Right cardiac atrium (tissue), 5 donors: ENCODE measurements at places on chromosomes 7 and 10. TPM values are rescaled to one million over a fixed set of nuclear protein-coding genes. Genes with fewer than 3 reads are reported as not detected.

DNA sequence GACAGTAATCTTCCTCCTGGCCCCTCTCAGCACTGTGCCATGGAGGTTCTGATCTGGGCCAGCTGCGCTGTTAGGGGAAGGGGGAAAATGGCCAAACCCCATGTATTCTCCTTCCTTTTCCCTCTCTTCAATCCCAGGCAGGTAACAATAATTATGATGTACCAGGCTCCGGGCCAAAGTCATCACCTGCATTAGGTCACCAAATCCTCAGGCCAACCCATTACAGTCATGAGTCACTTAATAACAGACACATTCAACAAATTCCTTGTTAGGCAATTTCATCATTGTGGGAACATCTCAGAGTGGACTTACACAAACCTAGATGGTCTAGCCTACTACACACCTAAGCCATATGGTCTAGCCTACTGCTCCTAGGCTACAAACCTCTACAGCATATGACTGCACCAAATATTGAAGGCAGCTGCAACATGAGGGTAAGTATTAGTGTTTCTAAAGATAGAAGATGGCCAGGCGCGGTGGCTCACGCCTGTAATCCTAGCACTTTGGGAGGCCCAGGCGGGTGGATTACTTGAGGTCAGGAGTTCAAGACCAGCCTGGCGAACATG is 2.2 kb upstream of the HSPB1 start:
- no peak for DNase-seq

- DNase-seq = no peak
These were observed 47.6 kb upstream of the TMEM72 start for GRCh38 chr10:44863344-44864047.

DNA sequence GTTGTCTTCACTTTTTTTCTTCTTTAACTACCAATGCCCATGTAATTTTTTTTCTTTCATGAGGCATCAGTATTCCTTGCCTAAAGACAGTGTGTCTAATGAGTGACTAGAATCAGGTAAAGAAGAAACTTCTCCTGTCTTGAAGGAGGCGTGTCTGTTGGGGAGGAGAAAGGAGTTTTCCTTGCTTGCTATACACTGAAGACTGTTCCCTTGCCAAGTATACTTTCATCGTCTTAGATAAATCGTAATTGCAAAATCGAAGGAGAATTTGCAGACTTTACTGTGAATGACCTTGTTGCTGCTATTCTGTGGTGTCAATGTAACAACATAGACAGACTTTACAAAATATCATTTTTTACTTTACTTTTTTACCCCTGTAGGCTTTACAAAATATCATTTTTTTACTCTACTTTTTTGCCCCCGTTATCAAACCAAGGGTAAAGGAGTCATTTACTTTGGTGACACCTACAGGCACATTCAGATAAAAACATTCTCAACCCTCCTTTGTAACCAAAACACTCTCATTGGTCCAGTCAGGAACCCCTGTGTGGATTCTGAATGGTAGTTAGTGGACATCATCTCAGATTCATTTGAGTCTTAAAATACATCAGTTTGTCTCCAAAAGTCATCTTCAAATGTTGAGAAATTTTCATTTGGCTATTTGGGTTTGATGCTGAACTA is 232.4 kb downstream of the AHR start:
- DNase-seq = no peak

GRCh38 chr7:3157566-3158287 is 114.1 kb upstream of the CARD11 start:
- no peak for DNase-seq

DNA sequence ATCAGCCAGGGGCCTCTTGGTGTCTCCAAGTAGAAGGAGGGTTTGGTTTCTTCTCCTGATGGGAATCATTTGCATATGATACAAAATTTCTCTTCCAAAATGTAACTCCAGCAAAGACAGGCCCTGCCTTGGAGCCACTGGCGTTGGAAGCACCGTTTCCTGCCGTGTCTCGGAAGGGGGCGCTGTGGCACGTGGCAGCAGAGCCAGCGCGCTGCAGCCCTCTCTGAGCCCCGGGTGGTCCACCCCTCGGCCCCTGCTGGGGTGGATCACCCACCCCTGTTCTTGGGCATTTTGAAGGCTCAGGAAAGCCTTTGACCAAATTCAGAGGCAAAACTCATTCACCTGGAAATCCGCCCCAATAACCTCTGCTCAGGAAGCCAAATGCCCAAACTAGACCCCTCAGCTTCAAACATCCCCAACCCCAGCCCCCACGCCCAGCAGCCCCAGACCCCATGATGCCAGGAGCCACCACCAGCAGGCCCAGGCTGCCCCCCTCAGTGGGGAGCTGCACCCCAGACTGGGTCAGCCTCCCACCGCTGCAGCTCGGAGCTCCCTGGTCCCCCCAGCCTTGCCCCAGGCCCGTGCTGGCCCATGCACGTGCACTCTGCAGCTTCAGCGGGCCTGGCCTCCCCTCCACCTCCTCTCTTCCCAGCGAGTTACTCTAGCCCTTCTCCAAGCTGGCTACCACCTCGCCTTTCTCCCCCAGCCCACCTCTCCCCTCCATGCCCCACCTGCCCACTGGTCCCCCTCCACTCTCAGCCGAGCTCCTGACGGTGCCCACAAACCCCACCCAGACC is 29.5 kb upstream of the ELFN1 start:
- no peak for DNase-seq

The LIPJ gene
- total RNA-seq = not detected

DNA sequence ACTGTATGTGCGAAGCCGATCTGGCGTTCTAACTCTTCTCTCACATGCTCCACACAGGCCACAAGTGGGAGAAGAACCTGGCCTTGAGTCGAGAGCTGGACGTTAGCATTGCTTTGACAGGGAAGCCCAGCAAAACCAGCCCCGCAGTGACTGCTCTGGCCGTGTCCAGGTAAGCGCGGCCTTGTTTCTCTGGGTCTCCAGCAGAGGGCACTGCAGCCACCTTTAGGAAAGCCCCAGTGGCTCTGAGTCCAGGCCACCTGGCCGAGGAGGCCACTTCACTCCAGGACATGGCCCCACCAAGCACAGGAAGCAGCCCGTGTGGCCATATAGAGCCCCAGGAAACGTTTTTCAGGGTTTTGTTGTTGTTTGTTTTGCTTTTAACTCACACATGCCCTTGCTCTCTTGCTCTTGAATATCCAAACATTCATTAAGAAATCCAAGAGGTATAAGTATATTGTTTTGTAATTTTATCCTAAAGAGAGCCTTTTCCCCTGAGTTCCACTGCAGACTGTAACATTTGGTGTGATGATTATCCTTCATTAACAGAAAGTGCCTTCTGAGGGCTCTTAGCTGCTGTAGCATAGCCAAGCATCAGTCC is 41.8 kb upstream of the LRRC18 start:
- peak; percentile 61 for DNase-seq

DNA sequence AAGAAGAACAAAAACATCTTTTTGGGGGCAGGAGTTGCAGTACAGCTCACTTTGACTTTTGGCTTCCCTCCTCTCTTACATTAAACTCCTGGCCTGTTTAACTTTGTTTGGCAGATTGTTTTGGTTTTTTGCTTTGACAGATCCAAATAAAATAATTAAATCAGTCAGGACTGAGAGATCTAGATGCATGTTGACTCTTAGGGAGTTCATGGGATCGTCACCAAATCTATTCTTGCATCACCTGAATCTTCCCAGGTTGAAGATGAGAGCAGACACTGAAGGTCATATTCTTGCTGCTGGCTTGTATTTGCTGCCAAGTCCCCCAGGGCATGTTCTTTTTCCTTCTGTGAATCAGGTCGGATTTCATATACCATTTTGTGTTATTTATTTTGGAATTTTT is 759.4 kb downstream of the CNTNAP2 start:
- no peak for DNase-seq

DNA sequence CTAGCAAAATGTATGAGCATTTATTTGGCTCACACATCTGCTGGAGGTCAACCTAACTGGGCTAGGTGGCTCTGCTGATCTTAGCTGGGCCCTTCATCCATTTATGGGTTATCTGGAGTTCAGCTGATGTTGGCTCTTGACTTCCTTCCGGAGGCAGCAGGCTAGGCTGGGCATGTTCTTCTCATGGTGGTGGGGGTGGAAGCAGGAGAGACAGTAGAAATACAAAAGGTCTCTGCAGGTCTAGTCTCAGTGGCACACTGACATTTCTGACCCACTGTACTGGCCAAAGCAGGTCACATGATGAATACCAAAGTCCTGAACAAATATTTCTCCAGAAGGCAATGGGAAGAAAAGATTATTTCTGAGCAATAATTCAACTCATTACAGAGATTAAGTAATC is 334.6 kb downstream of the CRPPA start:
- no peak for DNase-seq

DNA sequence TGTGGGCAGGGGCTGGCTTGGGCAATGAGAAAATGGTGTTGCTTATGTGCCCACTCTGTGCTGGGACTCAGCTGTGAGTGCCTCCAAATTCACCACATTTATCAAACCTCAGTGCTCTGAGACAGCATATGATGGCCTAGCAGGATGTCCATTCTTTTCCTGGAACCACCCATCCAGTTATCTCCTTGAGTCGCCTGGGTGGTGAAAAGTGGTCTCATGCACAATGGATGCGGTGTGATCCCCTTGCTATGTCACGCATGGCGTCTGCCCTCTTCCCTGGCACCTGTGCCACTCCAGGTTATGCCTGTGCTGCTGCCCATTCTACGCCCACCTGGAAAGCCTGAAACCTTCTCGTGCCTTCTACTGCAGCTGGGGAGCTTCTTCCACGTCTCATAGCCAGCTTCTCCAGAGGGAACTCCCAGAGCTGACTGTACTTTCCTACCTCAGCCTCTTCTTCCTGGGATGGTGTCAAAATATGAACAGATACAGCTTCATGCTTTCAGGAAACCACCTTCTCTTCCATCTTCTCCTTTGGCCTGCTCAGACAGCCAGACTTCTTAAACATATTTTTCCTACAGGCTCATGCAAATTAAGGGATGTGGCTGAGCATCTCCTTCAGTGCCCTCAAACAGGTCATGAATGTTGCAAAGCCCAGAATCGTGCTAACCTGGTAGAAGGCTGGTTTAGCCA is 147.3 kb downstream of the PFKFB3 start:
- no peak for DNase-seq

DNA sequence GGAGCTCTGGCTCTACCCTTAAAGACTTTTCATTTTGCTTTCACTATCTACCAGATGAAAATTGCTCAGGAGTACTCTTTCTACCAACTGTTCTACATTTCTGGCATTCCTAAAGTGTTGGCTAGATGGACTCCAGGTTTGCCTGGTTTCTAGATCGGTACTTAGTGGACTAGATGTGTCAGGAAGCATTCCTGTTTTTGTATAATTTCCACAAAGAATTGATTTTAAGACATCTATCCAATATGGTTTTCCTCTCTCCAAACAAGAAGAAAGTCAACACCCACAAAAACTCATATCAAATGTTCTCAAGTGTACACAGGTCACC is 157.7 kb downstream of the CHRM2 start:
- DNase-seq = no peak

The HOXA4 gene
- 0.39 TPM for total RNA-seq
